ENCODE measurements at places on chromosomes 7 and 10. TPM values are rescaled to one million over a fixed set of nuclear protein-coding genes. Genes with fewer than 3 reads are reported as not detected.

Gene HOGA1
- not detected for total RNA-seq

- no peak for DNase-seq
Observed at GRCh38 chr7:143954135-143954534, 509 bp upstream of the OR2F1 start.

- no peak for DNase-seq
Observed at GRCh38 chr7:132819648-132820047, 243.4 kb upstream of the PLXNA4 start.

DNA sequence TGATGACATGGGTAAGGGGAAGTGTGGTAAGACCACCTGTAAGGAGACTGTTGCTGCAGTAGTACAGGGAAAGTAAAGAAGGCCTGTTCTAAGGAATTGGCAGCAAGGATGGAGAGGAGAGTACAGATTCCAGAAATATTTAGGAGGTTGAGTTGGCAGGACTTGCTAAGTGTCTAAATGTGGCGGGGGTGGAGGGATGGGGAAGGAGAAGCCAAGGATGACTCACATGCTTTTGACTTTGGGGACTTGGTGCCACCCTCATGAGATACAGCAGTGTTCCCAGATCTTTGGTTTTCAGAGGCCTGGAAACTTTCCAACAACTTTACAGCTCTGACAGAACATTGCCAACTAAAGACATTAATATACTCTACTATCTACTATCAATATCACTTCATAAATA lies 45.4 kb downstream of the CDK6 start:
- DNase-seq, result no peak

DNA sequence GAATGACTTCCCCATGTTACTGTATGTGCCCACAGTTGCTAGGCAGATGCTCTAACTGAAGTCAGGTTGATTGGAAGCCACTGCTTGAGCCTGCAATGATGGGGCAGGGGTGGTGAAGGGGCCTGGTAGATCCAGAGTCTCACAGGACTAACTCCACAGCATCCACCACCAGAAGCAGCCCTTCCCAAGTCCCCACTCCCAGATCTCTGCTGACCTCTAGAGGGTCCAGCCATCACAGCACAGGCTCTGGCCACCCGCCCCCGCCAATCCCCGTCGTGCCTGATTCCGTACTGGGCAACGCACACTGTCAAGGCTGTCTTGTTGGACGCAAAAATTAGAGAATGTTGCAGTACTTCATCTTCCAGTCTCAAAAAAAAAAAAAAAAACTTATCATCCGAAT lies 136.8 kb upstream of the PDE1C start:
- DNase-seq, result no peak

DNA sequence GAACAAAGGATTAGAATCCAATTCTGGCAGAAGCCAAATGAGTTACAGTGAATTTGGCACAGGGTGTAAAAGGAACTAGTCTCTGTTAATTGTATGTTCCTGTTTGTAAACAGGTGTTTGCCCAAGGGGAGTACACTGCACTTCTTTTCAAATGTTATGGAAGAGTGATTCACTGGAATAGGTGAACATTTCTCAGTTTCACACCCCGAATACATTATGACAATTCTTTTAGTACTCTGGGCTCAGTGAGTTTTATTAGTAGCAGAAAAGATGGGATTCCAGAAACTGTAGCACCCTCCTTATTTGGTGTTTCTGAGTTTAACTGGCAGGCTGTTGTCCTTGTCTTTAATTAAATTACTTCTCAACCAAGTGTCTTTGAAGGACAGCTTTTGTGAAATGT lies 329.2 kb downstream of the BBS9 start:
- DNase-seq, result no peak

GRCh38 chr10:74249865-74250264 lies 98.8 kb downstream of the ADK start:
- no peak for DNase-seq

GRCh38 chr10:129323879-129324278 lies 143.2 kb upstream of the MGMT start:
- DNase-seq, result no peak

DNA sequence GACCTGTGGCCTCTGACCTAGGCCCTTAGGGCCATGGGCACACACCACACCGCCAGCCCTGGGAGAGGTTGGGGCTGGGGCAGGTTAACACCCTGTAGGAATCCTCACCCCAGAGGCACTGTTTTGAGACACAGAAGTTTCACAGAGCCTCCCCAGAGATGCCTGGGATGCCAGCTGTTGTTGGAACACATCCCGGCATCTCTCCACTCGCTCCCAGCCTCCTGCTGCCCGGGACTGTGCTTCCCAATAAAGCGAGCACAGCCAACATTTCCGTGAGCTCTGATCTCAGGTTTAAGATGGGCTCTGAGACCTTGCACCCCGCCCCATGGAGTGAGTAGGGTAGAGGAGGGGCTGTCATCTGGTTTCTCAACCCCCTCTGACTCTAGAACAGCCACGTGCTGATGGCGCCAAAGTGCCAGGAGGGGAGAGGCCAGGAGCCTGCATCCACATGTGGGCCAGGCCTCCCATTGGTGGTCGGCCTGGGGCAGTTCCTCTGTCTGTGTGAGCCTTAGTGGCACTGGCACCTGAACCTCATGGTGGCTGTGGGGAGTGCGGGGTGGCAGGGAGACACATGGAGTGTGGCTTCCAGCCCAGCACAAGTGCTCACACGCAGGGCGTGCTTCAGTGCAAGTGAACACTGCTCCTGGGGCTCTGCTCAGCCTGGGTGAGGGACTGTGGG lies 54.7 kb downstream of the RASGEF1A start:
- no peak for DNase-seq

Gene DENND11
- total RNA-seq, result 24.5 TPM

- no peak for DNase-seq
Observed at GRCh38 chr7:104627516-104627915, 299.1 kb downstream of the LHFPL3 start.

Gene SORCS1
- not detected for total RNA-seq

GRCh38 chr7:123535517-123535916 lies 1.1 kb upstream of the IQUB start:
- no peak for DNase-seq

DNA sequence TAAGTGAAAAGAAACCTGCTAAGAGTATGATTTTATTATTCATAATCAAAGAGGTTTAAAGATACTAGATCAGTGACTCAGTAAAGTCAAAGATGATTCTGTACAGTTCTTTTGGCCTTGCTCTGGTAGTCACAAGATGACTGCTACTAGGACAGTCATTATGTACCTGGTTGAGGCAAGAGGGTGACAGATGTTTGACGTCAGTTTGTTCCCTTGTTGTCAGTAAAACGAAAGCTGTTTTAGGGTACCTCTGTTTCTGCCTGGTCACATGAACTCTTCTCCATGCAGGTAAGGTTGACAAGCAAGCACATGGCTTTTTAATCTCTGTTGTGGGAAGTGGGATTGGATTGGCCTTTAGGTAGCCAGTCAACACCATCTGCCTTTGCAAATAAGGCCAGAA lies 308.0 kb downstream of the EXOC4 start:
- no peak for DNase-seq

- DNase-seq, result no peak
Observed at GRCh38 chr10:127364034-127364433, 167.6 kb upstream of the INSYN2A start.

Gene NAT16
- total RNA-seq, result not detected

Gene AGR2
- total RNA-seq, result not detected

GRCh38 chr10:8056871-8057331 lies 2.4 kb downstream of the GATA3 start:
- DNase-seq, result peak; percentile 74

Gene CPA2
- not detected for total RNA-seq

GRCh38 chr7:90645784-90646183 lies 49.7 kb downstream of the CDK14 start:
- no peak for DNase-seq

GRCh38 chr10:31153692-31154091 lies 122.0 kb upstream of the ZNF438 start:
- DNase-seq, result no peak

DNA sequence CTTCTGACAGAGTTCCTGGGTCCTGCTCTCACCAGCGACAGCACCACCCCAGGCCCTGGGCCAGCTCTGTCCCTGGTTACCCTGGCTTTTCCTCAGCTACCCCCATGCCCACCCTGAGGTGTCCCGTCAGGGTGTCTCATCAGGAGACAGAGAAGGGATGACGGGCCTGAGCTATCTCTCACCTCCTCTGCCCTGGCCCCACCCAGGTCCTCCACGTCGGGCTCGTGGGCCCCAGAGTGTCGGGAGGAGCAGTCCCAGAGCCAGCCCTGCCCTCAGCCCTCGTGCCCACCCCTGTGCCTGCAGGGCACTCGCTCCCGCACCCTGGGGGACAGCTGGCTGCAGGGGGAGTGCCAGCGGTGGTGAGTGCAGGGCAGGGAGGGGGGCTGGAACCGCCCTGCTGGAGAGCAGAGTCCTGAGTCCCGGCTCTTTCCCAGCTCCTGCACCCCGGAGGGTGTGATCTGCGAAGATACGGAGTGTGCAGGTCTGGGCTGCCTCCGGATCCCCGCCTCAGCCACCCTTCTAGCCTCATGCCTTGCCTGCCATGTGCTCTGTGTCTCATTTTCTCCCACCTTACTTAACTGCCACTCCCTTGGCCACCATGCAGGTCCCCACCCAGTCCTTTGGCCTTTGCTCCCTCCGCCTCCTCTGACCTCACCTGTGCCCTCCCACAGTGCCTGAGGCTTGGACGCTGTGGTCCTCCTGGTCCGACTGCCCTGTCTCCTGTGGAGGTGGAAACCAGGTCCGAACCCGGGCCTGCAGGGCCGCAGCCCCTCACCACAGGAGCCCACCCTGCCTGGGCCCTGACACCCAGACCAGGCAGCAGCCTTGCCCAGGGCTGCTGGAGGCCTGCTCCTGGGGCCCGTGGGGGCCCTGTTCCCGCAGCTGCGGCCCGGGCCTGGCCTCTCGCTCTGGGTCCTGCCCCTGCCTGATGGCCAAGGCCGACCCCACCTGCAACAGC lies 16.7 kb upstream of the ZNF862 start:
- DNase-seq, result no peak

Gene ZDHHC4
- 34.2 TPM for total RNA-seq

GRCh38 chr10:92111336-92111939 lies 179.4 kb downstream of the CPEB3 start:
- DNase-seq, result no peak

GRCh38 chr7:55335151-55335550 lies 30.0 kb upstream of the LANCL2 start:
- DNase-seq, result no peak

DNA sequence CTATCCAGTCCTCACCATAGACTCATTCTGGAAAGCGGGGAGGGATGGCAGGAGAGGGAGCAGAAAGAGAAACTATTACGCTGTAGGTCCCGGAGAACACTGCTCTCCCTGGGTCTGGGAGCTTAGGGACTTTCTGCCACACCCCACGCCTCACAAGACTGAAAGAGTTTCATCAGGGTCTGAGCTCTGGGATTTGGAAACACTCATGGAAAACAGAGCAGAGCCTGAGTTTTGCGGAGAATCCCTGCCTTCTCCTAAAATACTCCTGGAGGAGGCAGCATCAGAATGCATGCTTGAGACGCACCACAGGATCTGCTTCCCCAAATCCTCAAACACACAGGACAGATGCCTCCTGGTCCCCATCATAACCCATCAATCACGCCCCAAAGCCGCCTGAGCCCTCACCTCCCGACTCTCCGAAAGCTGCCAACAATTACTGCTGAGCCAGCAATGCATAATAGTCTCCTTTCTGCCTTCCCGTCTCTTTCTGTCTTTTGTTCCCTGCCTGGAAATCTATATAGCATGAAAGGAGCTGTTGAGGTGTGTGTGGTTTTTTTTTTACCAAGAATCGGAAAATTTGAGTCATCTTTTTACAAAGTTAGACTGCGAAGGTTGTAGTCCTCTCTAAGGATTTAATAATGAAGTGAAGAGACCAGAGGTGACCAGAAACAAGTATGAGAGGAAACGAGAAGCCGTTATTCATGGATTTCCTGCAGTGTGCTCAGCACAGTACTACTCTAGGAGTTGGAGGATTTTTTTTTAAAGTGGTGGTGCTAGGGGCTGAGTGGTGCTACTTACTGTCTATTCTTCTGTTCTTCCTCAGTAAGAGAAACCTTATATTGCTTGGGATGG lies 37.7 kb downstream of the ASB13 start:
- DNase-seq, result peak; percentile 32

Gene PAX4
- not detected for total RNA-seq

Gene NOS3
- 30.2 TPM for total RNA-seq

DNA sequence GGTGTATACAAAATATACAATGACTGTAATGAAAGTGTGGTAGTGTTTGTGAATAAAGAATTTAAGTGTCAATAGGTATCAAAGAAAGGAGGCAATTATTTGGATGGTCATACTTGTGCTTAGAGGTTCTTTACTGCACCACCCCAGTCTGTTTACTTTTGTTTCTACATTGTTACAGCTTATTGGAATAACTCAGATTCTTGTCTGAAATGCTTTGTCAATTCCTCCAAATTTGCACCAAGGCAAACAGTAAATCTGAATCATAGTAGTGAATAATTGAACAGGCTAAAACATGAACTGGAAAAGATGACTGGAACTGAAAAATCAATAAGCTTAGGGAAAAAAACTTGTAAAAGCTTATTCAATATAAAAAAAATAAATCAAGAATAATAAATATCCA lies 319.2 kb downstream of the EXOC4 start:
- DNase-seq, result no peak

Measured in activated CD4-positive, alpha-beta memory T cell treated with anti-CD3 and anti-CD28 coated beads, Interleukin-2, amount 10 ng/mL, durations not matched to agents 7 days and 5 days (primary cell).